ENCODE measurements at places on chromosomes 12 and 14. TPM values are rescaled to one million over a fixed set of nuclear protein-coding genes. Genes with fewer than 3 reads are reported as not detected.

- DNase-seq: peak; percentile 27
Measured at GRCh38 chr14:63938198-63939005, 85.6 kb downstream of the SYNE2 start.

- no peak for DNase-seq
Measured at GRCh38 chr12:118052324-118053070, 8.5 kb downstream of the WSB2 start.

DNA sequence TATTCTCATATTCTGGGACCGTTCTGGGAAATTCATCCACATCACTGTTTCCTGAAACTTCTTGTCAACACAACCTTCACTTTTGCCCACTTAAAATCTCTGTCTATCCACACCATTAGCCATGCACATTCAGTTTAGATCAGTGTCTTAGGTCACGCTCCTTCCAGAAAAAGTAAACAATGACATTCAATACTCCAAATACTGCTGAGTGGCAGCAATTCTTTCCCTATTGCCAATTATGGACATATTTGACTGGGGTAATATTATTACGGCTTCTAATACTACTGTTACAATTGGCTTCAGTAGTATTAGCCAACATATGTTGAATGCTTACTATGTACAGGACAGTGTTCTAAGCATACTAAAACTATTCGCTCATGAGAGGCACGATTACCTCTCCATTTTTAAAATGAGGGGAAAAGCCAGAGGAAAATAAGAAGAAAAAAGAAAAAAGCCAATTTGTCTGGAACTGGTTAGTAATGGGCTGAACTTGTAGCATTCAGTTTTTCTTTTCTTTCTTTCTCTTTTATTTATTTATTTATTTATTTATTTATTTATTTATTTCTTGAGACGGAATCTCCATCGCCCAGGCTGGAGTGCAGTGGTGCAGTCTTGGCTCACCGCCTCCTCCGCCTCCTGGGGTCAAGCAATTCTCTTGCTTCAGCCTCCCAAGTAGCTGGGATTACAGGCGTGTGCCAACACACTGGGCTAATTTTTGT, 23.4 kb downstream of the LTBR start:
- DNase-seq: no peak

GRCh38 chr12:75505706-75506312, 5.6 kb downstream of the KRR1 start:
- no peak for DNase-seq

DNA sequence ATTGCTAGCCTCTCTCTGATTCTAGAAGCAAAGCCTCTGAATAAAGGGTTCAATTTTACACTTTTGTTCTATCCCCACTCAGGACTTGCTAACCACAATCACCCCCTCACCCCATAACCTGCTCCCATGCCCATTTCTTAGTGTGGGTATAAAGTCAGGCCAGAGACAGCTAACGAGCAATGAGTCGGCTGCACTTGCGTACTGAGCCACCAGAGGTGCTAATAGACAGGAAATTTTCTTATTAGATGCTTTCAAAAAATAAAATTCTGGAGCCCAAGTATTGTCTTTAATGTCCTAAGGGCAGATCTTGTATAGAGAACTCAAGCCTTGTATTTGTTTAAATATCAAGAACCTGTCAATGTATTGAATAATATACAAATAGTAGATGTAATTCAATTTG, 256.9 kb downstream of the SYT1 start:
- DNase-seq: no peak

GRCh38 chr14:67697006-67697405, 1.4 kb upstream of the RDH11 start:
- DNase-seq: no peak

GRCh38 chr12:50764286-50765094, 589 bp downstream of the ATF1 start:
- peak; percentile 70 for DNase-seq

- DNase-seq: no peak
Measured at GRCh38 chr14:55303691-55304145, 32.5 kb downstream of the FBXO34 start.

DNA sequence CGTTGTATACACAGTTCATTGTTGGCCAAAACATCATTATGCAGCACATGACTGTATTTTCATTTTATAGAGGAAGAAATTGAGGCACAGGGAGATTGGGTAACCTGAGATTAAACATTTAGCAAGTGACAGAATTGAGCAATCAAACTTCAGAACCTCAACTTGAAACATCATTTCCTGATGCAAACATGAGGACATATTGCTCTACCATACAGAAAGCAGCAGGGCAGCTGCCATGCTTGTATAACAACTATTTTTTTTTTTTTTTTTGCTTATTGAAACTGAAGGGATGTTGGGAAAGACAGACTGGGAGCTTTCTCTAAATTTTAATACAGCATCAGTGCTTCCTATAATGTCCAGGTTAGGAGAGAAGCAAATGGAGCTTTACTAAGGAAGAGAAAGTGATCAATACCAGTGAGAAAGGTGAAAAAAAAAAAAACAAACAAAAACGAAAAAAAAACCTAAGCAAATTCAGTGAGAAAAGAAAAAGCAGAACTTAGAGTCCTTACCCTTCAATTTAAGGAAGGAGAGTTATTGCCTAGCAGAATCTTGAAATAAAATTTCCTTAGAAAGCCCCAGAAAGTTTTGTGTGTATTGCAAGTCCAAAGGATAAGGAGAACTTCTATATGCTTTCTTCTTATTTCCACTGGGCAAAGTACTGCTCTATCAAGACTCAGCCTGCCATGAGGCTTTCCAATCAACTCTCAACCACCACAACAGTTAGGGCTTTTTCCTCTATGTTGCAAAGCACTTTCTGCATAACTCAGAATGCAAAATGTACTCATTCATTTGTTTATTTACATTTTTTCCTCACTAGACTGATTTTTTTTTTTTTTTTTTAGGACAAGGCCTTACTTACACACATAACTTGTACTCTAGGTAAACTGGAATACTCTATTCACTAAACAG, 21.6 kb downstream of the BTG1 start:
- no peak for DNase-seq

DNA sequence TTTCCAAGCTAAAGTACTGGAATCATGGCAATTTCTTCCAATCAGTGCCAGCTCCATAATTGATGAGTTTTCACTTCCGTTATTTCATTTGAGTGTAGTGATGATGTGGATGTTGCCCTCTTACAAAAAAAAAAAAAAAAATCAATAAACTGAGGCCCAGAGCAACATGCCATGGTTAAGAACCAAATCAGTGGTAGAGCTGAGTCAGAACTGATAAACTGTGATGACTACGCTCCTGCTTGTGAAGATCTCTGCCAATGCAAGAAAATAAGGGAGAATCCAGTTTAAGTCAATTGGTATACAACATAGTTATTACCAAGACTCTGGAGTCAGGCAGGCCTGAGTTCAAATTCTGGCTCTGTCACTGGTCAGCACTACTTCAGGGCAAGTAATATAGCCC, 102.7 kb downstream of the GPR135 start:
- DNase-seq: no peak

- DNase-seq: no peak
Measured at GRCh38 chr14:22500954-22501726, 87.9 kb downstream of the DAD1 start.

- DNase-seq: no peak
Measured at GRCh38 chr14:77151245-77151644, 9.7 kb upstream of the ZDHHC22 start.

GRCh38 chr14:74861734-74862090, 14.2 kb downstream of the PROX2 start:
- no peak for DNase-seq

DNA sequence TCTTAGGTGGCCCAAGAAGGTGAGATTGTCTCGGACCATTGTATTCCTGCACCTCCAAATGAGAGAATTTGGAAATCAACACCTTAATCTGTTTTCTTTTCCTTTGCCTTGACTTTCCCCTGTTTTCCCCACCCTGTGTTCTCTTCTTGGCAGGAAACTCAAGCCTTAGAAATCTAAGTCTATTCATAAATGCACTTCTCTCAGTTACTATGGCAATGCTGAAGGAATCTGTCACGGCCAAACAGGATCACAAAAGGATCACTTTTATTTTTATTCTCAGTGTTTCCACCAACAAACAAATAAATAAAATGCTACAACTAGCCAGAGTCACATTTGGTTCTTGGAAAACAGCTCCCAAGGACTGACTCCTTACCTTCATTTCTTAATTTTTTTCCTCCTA, 270.5 kb downstream of the BCAT1 start:
- DNase-seq: no peak

DNA sequence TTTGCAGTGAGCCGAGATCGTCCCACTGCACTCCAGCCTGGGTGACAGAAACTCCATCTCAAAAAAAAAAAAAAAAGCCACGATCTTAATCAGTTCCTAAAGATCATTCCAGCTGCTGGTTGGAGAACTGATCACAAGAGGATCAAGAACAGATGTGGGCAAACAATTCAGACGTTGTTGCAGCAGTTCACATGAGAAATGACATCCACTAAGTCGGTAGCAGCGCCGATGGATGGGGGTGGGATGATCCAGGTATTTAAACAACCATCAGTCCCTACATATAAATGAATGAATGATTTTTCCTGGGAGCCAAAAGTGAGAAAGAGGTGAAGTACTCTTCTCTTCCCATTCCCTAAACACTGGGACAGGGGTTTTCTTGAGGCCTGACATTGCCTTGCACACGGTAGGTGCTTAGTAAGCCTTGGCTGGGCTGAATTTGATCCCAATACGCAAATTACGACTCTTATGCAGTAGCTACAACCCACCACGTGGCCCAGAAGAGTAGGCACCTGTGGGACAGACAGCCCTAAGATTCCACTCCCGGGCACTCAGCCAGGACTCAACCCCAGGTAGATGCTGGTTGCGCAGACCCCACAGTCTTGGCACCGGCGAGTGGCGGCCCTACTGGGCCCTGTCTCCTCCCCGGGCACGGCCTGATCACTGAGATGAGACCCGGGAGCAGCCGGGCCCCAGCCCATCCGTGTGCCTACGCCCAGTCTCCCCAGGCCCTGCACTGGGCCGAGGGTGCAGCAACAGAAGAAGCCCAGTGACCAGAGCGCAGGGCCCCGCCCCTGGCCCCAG, 565 bp downstream of the SPRYD3 start:
- no peak for DNase-seq

- no peak for DNase-seq
Measured at GRCh38 chr14:34012978-34013720, 62.3 kb upstream of the EGLN3 start.

DNA sequence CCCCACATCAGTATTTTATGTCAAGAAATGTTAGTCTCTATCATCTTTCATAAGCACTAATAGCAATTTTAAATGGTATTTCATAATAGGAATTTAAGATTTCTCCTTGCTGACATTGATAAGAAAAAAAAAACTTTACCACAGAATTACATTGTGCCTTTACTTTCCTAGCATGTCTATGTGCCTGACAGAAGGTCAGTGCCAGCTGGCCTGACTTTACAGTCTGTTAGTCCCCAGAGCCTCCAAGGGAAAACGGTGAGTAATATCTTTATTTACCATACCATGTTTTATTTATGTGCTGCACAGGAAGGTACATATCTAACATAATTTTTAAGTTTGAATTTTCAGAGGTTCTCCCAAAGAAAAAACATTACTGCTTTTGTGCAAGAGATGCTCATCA, 152.0 kb upstream of the AEBP2 start:
- DNase-seq: no peak

DNA sequence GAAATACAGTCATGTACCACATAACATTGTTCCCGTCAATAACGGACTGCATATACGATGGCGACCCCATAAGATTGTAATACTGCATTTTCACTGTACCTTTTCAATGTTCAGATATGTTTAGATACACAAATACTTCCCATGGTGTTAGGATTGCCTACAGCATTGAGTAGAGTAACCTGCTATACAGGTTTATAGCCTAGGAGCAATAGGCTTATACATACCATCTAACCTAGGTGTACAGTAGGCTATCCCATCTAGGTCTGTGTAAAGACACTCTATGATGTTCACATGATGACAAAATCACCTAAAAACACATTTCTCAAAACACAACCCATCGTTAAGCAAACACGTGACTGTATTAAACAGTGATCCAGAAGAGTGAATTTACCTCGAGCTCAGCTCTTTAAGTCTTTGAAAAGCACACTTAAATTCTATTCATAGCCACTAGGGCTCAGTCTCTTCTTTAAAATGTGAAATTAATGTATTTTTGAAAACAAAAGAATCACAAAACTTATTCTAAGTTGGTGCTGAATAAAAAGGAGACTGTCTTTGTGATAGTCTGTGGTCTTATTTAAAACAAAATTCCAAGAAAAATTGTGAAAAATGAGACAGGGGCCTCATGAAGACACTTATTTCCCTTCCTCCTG, 239.1 kb upstream of the ARID2 start:
- no peak for DNase-seq

GRCh38 chr14:80445605-80446004, 234.3 kb upstream of the DIO2 start:
- no peak for DNase-seq

DNA sequence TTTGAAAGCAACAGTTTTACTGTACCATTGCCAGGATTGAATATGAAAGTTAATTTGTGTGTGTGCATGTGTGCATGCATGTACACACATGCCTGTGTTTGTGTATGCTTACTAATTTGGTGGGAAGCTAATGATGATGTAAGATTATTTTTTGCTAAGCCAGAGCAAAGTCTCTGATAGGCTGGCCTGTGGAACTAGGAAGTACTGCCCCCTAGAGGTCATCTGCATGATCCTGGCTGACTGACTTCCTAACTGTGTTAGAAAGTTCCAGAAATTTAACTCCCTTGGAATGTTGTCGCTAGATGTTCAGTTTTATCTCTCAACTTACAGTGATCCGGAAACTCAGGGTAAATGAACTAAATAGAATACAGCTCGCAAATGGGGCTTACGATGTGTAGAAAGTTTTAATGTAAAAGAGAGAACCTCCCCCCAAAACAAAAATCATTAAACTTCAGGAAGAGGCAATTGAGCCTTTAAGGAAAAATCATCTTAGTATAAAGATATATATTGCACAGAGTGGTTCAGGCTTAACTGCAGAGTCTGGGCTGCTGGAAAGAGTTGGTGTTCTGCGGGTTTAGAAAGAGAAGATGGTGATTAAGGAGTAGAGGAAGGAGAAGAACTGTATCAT, 34.3 kb upstream of the SLC38A1 start:
- DNase-seq: no peak

DNA sequence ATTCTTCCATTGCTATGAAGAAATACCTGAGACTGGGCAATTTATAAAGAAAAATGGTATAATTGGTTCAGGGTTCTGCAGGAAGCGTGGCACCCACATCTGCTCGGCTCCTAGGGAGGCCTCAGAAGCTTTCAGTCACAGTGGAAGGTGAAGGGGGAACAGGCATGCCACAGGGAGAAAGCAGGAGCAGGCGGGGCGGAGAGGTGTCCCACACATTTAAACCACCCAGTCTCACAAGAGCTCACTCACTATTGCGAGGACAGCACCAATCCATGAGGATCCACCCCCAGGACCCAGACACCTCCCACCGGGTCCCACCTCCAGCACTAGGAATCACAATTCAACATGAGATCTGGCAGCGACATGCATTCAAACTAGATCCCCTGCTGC, 56.0 kb upstream of the C14orf180 start:
- DNase-seq: no peak

The IL22 gene
- 3.4 TPM for total RNA-seq

The ACACB gene
- 5.0 TPM for total RNA-seq

The NID2 gene
- 0.34 TPM for total RNA-seq

The PAH gene
- total RNA-seq: not detected

The RNU7-1 gene
- not detected for total RNA-seq

The GALNT8 gene
- total RNA-seq: 2.1 TPM

The IAPP gene
- not detected for total RNA-seq

The SIX4 gene
- 1.1 TPM for total RNA-seq

The RNF212B gene
- not detected for total RNA-seq

The NGB gene
- total RNA-seq: not detected

The DPPA3 gene
- not detected for total RNA-seq

The MUCL1 gene
- total RNA-seq: not detected

The TMEM119 gene
- total RNA-seq: 0.12 TPM

All from activated T-helper 1 cell treated with anti-CD3 and anti-CD28 coated beads, Interleukin-12 subunit alpha, Interleukin-12 subunit beta, Interleukin-2, Interleukin-4 antibody, amounts not matched to agents 30 ng/mL and 10 ng/mL and 1 ng/mL, durations not matched to agents 14 hours and 24 hours and 36 hours (primary cell).